ENCODE measurements at places on chromosomes 1 and 21.
A peak's percentile ranks its signal among the peaks of the same experiment; 100 is the strongest.

DNA sequence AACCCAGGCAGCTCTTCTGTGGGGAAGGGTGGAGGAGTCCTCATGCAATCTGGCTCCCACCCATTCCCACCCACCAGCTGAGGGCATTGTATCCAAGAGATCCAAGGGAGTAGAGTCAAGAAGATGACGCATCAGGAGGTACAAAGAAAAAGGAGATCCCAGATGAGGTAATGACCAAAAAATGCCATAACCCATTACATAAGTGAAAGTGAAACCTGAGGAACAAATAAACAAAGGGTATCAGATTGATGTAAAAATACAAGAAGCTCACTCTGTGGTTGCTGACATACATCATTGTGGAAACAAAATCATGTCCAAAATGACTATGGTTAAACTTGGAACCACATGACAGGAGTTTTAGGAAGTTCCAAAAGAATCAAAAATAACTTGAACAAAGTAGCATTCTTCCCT, 42.5 kb downstream of the CCN1 start:
- no peak for DNase-seq

DNA sequence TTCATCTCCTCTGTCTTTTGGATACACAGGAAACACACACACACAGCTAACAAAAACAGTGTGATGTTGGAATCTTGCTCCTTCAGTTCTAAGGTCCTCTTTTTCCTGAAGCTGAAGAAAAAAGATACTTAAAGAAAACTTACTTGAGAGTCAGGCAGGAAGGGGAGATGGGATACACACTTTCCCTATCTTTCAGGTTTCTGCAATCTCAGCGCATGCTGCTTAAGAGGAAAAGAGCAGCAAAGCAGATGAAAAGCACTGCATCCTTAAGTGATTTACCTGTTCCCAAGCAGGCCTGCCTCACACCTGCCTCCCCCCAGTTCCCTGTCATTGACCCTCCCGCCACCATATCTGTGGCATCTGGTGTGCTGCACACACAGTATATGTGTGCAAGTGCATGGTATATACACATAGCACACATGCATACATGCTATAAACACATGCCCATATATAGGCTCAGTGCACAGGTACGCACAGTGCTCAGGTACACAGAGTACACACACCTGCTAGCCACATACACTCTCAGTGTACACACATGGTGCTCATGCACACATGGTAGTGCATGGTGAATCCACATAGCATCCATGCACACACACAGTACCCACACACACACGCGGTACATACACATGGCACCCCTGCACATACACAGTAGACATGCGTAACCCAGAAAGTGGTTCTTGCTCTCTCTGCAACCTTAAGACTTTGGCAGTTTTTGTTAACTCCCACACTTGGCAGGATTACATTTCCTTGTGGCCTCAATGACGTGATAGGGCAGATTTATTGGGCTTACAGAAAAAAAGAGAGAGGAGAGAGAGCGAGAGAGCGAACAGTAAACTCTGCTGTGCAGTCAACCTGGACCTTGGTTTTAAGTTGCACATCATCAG, 166.9 kb downstream of the TOMM20 start:
- DNase-seq = no peak

GRCh38 chr1:180097326-180097605, 57.4 kb upstream of the QSOX1 start:
- no peak for DNase-seq

GRCh38 chr21:44058652-44058964, 46.5 kb downstream of the TRAPPC10 start:
- DNase-seq = no peak

DNA sequence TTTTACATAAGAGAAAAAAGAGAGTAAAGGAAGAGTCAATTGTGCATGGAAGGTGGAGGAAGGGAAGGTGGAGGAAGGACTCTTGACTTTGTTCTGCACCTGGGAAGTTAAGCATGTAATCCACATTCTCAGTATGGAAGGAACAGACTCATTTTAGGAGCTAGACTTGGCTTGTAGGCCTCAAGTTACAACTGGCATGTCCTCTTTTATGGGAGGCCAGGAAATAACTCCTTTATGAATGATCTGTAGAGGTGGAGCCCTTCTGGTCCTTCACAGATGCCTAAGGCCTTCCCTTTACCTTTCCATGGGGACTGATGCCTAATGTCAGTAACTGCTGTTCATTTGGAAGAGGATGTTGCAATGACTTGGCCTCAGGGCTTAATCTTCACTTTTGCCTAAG, 29.4 kb upstream of the CCSAP start:
- no peak for DNase-seq

GRCh38 chr1:159705251-159705903, 9.0 kb downstream of the CRP start:
- DNase-seq = no peak

DNA sequence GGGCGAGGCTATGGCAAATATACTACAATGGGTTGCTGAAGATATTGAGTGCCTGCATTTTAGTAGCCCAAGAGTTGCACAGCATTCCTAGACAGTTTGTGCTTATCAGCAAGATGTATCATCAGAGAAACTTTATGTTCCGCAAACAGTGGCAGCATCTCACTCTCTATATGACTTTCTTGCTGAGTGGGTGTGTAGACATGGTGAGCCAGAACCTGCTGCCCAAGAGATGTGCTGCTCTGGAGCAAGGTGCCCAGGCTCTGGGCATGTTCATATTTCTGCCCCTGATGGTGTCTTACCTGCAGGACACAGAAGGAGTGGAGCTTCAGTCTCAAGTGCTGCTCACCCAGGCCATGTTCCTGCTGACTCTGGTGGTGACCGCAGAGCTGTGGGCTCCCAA, 8.2 kb upstream of the RGSL1 start:
- DNase-seq = no peak

DNA sequence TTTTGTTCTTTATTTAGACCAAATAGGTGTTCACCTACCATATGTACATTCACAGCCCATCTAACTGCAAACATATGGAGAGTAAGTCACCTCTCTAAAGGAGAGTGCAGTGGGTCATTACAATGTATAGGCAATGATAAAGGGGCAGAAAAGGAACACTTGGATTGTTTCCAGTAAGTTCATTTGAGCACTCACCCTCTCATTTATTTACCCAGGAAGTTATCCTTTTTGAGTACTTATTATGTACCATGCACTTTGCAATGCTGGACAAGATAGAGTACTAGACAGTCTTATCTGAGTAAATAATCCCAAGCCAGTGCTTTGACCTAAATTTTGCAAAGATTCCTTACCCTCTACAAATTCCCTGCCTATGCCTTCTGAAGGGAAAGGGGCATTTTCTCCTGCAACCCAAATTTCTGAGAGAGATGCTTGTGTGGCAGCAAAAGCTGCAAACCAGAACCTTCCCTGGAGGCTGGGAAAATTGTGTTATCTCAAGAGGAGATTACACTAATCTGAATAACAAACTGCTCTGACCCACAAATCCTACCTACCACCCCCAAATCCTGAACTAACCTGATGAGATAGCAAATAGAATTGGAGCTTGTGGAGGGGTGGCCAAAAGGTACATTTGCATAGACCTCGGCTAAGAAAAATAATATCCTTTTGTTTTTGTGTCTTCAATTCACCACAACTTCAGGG, 18.6 kb upstream of the RGS8 start:
- no peak for DNase-seq

DNA sequence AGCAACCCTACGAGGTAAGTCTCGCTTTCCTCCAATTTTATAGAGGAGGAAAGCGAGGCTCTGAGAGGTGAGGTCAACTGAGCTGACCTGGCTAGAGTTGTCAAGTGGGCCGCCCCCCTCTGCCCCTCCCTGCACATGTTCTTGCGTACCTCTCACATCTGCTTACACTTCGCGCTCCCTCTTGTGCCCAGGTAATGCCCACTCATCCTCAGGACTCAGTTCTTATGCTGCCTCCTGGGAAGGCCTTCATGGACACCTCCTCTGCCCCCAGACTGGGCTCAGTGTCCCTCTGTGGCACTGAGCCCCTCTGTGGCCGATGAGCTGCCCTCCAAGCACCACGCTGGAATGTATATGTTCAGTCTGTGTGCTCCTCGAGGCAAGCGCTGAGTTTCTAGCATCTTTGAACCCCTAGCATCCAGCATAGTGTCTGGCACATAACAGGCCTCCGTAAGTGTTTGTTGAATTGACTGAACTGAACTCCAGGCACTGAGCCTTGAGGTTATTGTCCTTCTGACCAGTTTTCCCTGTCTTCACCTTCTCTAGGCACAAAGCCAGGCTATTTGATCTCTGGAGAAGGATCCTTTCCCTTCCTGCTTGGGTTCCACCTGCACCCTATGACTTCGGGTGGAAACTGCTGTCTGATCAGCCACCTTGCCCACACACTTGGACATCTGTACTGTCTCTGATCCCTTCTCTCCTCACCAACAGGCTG, 13.5 kb downstream of the MOV10 start:
- DNase-seq = no peak

GRCh38 chr1:93750955-93751354, 69.3 kb upstream of the BCAR3 start:
- peak; percentile 17 for DNase-seq

DNA sequence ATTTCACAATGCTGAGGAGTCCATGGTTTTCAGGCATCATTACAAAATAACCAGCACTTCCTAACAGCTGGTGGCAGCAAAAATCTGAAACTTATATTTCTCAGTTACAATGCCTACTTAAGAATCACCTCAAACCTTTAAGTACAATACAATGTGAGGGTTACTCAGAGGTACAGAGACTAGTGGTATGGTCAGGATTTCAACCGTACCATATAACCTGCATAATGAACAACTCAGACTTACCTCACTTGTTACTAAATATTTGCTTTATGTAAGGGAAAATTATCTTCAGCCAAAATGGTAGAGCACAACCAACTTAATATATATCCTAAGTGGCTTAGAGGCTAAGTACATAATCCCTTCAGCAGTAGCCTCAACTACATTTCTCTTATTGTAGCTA, 344.5 kb downstream of the SMYD3 start:
- DNase-seq = no peak

DNA sequence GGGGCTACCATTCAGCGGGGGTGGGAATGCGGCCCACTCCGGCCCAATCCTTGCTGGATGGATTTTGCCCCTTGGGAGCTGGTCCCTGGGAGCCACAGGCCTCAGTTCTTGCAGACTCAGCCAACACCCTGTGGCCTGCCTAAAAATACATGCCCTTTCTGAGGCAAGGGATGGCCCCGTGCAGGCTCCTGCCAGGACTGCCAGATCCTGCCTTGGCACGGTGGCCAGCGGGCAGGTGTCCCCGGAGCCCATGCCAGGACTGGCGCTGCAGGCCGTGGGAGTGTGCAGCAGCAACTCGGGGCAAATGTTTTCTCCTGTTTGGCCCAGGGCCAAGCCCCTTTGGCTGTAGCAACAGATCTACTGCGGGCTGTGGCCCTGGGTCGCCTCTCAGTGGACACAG, 1.6 kb upstream of the PANK4 start:
- no peak for DNase-seq

- DNase-seq = no peak
Observed at GRCh38 chr1:47870480-47870879, 126.7 kb downstream of the TRABD2B start.

DNA sequence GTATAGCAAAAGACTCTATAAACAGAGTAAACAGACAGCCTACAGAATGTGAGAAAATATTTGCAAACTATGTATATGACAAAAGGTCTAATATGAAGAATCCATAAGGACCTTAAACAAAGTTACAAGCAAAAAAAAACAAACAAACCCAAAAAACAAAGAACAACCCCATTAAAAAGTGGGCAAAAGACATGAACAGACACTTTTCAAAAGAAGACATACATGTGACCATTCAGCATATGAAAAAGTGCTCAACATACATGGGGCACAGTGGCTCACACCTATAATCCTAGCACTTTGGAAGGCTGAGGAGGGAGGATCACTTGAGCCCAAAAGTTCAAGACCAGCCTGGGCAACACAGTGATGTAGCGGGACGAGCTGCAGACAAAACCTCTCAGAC, 17.9 kb upstream of the OR2B11 start:
- DNase-seq = no peak

GRCh38 chr1:230067871-230068620, 1.0 kb downstream of the GALNT2 start:
- peak; percentile 56 for DNase-seq

- DNase-seq = peak; percentile 76
Observed at GRCh38 chr1:2044510-2045319, 5.5 kb upstream of the PRKCZ start.

DNA sequence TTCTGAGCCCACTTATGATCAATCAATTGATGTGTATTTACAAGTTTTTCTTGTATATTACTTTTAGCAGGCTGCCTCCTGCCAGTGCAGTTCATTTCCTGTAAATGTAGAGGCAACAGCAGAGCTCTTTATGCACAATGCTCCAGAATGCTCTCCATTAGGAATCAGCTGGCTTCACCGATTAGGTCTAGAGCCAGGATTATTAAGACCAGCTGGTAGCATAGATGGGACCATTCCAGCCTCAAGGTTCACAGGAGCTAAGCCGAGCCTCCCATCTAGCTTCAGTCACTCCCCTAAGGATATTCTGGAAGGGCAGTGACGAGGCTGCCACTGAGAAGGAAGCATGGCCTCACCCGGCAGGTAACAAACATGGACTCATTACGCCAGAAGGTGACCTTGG, 36.8 kb downstream of the DHRS3 start:
- no peak for DNase-seq

DNA sequence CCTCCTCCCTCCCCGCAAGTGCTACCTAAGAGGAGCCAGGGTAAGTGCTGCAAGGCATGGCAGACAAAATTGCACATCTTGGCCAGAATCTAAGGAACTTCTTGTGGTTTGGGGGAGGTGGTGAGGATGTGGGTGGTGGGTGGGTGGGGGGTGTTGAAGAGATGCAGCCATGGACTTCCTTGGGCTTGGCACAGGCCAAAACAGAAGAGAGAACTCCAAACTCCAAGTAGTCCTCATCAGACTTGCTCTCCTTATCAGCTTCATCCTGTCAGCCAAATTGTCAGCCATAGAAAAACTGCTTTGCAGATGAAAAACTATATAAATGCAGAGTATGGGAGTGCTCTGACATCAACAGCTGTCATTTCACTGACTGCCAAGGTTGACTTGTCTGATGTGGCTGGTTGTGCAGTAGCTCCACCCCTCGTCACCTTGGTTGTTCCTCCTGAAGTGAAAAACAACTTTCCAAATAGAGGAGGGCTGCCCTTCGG, 7.1 kb downstream of the AMIGO1 start:
- DNase-seq = peak; percentile 81

Data from CD8-positive, alpha-beta T cell (primary cell).